ENCODE measurements at places on chromosomes 2 and 18.

GRCh38 chr2:189191766-189192165, 12.2 kb upstream of the COL5A2 start:
- DNase-seq = no peak

DNA sequence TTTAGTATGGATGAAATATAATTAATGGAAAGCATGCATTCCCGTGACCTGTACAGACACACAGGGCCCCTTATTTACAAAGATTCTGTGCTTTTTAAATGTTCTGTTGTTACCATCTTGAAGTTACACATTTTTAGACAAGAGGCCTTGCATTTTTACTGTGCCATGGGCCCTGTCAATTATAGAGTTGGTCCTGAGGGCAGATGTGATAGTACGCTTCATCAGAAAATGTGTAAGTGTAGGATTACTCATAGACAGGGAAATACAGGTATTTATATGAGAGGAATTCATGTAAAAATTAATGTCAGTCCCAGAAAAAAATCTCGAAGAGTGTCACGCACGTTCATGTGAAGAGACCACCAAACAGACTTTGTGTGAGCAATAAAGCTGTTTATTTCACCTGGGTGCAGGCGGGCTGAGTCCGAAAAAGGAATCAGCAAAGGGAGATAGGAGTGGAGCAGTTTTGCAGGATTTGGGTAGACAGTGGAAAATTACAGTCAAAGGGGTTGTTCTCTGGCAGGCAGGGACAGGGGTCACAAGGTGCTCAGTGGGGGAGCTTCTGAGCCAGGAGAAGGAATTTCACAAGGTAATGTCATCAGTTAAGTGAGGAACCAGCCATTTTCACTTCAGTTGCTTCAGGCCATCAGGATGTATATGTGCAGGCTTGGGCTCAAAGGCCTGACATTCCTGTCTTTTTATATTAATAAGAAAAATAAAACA, 12.2 kb upstream of the ALPK2 start:
- DNase-seq = no peak

DNA sequence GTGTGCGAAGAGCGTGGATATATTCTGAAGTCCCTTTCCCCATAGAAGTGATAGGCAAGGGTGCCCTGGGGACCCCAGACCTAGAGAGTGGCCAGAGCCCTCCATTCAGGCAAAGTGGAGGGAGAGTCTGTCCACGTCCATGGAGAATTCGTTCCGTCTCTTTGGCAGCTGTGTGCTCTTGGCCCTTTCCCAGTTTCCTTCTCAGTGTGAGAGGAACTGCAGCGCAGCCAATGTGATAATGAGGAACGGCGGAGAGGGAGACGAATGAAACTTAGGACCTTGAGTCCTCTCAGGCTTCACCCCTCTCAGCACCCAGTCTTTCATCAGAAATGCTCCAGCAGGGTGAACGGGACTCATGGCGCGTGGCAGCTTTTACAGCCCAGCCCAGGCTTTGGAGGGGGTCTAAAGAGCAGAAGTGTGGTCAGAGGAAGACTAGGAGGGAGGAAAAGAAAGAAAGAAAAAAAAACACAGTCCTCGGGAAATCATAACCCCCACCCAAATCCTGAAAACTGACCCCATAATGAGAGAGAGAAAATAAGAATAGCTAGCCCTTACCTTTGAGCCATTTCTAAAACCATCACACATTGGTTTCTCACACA, 95.0 kb upstream of the RIOK3 start:
- DNase-seq = no peak

GRCh38 chr18:61606759-61607158, 273.5 kb downstream of the CDH20 start:
- peak; percentile 76 for DNase-seq

- DNase-seq = no peak
Observed at GRCh38 chr18:48854780-48855179, 96.0 kb downstream of the SMAD7 start.

DNA sequence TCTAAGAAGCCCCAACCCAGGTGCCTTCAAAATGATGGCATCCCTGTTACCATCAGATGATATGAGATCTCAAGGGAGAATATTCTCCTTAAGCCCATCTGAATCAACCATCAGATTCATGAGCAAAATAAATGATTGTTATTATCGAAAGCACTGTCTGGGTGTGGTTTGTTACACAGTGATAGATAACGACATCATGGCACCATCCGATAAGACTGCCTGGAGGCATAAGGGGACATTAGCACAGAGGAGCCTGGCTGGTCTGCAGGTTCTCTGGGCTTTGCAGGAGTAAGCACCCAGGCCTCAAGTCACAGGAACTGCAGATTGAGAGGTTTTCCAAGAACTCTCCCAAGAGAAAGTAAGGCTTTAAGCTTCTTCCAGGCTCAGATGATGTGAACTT, 15.6 kb downstream of the BMP10 start:
- DNase-seq = no peak

- DNase-seq = no peak
Observed at GRCh38 chr2:18106841-18107240, 228.4 kb downstream of the KCNS3 start.

DNA sequence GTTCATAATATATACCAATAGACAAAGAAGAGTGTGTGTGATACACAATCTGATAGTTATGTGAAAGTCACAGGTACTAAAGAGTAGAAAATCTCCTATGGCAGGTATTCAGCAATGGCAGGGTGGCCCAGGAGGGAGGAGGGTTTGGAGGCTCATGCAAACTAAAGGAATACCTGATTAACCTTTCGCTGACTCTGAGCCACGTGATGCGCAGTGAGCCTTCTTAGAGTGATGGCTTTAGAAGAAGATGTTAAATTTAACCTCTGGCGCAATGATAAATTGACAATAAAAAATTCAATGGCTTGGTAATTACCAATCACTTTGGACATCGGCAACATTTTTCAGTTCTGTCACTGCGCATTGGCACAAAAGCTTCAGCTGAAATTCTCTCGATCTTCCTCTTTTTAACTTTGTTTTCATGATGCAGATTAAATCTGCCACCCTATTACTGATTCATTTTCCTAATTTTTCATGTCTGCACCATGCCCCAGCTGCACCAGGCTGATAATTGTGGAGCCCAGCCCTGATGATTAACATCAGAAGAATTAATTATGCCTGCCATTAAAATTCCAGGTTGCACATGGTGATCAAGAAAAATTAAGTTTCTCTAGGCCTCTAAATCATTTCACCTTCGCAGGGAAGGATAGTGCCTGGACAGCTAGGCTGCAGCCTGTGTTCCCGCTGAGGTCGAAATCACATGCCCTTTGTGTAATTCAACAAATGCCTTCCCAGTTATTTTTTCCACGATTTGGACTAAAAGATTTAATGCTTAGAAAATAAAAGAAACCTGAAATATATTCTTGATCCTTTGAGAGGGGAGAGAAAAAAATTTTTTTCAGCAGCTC, 250.6 kb upstream of the HNRNPA3 start:
- no peak for DNase-seq

DNA sequence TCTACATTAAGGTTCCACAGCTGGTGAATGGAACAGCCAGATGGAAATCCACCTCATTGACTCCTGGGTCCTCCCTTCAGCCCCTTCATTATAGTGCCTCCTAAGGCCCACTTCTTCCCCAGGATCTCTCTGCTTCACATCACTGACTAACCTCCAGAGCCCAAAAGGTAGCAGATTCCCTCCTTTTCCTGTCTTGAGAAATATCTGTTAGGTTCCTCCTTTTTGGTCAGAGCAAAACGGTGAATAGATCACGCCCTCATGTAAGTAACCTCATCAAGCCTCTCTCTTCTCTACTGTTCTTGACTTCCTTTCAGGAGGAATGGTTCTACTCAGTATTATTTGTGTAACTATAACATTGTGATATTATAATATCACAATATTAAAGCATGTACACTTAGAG, 155.0 kb upstream of the SRD5A2 start:
- no peak for DNase-seq

DNA sequence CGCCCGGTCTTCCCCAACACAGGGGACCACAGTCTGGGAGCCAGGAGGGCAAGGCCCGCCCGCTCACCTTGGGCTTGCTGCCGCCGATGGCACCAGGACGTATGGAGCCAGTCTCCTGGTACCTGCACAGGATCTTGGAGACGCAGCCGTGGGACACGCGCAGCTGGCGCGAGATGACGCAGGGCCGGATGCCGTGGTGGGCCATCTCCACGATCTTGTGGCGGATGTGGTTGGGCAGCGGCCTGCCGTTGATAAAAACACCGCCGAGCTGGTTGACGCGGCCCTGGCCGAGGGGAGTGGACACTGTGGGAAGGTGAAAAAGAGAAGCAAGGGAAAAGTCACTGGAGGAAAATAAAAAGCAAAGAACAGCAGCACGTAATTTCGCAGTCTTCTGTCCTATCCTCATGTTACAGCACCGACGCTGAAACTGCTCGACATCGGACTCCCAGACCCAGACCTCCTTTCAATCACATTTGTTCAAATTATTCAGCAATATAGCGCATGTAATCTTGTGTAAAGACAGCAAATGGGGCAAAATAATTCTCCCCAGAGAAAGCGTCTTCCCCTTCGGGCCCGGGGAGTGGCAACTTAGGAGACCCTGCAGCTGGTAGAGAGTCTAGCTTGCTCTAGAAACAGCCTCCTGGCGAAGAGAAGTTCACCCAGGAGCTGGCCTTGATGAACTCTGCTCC, 1.7 kb downstream of the PAX3 start:
- DNase-seq = no peak

Measured in ACHN (cell line).